ENCODE measurements at places on chromosomes 1 and 21.

DNA sequence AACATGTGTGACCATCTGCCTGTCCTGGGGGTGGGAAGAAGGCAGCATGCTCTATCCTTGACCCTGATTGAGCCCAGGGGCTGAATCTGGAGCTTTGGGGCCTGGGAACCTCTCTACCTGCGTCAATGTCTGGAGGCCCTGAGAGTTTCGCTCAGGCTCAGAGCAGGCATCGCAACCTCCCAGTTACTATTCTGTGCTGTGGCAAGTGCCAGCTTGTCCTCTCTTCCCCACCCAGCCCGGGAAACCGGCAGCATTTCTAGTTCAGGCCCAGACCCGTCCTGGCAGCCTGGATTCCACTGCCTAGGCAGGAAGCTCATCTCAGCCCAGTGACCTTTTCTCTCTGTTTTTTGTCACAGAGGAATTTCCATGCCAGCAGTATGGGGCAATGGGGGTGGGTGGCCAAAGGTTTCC, 10.0 kb upstream of the IRF6 start:
- DNase-seq: no peak

DNA sequence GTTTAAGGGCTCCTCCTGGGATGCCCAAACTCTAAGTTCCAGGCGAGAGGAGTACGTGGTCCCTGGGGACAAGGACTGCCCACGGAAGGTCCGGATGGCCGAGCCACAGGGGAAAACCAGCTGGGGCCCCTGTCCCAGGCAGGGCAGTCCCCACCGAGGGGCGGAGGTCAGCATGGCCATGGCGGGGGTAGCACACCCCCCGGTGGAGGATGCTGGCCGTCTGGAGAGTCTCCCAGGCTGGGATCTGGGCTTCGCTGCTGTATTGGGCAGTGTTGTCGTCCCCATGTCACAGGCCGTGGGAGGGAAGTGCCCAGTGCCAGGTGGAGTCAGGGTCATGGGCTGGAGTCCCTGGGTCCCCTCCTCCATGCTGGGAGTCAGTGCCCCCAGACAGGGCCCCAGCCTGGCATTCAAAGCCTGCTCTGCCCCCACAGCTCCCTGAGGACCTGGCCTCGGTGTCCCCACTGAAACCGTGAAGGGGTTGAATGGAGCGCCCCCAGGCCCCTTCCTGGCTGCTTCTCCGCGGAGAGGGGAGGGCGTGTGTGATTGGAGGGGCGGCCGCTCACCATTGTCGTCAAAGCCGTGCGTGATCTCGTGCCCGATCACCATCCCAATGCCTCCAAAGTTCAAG, 6.8 kb downstream of the PRXL2B start:
- no peak for DNase-seq

- no peak for DNase-seq
Measured at GRCh38 chr1:21814981-21815582, 3.0 kb downstream of the LDLRAD2 start.

- DNase-seq: peak; percentile 28
Measured at GRCh38 chr1:2583331-2583791, 3.2 kb upstream of the PRXL2B start.

GRCh38 chr1:8359617-8360481, 41.9 kb downstream of the SLC45A1 start:
- no peak for DNase-seq

- no peak for DNase-seq
Measured at GRCh38 chr1:225815526-225816178, 5.7 kb downstream of the EPHX1 start.

DNA sequence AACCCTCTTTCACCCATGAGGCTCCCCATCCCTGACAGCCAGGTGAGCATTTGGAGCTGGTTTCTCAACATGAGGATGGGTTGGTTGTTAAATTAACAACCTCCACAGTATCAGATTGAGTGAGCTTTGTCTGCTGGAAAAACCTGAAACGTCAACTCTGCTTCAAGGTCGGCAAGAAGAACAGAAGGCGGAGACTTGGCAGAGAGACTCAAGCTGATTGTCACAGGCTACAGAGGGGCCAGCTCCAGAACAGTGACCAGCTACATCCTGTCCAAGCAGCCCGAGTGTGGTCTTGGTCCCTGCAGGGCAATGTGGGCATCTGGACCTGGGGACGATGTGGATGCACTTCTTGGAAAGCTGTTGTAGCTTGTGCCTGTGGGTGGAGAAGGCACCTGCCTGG, 36.6 kb upstream of the TMEM51 start:
- DNase-seq: no peak

GRCh38 chr1:160094806-160095205, 3.6 kb downstream of the IGSF8 start:
- DNase-seq: no peak

GRCh38 chr1:113793878-113794834, 18.1 kb downstream of the RSBN1 start:
- no peak for DNase-seq
